Stimulated activated CD4-positive, alpha-beta T cell treated with anti-CD3 and anti-CD28 coated beads, Interleukin-15, amount 100 ng/mL, for 48 hours (primary cell): ENCODE measurements at places on chromosomes 4 and X.

- no peak for DNase-seq
Measured at GRCh38 chr4:106238820-106239420, 77.1 kb downstream of the TBCK start.

DNA sequence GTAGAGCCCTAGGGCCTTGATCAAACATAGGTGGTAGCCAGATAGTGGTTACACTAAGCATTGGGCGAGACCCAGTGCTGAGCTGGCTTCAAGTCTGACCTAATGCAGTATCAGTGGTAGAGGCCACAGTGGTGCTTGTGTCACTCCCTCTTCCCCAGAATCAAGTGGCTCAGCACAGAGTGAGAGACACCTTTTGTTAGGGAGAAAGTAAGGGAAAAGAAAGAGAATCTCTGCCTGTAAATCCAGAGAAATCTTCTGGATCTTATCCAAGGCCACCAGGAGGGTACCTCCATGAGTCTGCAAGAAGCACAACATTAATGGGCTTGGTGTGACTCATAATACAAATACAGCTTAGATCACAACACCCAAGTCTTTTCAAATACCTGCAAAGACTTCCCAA, 117.7 kb upstream of the SLC6A14 start:
- no peak for DNase-seq

DNA sequence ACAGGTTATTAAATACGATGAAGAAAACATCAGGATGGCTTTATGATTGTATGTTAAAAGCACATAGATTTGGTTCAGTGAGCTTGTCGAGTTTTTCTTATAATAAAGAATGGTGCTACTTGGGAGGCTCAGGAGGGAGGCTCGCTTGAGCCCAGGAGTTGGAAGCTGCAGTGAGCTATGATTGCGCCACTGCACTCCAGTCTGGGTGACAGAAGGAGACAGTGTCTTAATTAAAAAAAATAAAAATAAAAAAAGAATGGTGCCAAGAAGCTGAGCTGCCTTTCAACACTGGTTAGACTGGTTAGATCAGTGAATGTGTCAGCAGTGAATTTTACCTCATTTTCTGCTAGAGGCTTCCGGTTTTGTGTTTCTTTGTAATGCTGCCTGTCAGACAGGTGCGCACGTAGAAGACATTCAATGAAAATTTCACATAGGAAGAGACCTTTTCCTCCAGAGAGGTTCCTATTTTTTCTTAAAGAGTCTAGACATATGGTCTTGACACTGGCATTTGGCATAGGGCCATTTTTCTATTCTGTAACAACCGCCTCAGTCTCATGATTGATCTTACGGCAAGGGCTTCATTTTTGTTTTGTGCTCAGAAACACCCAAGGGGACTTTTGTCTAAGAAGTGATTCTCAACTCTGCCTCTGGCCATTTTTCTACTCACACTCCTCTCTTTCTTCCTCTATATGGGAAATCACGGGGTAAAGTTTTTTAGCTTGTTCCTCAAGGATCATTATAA, 15.0 kb upstream of the ARSF start:
- DNase-seq: no peak

- no peak for DNase-seq
Measured at GRCh38 chr4:97910005-97910404, 233.3 kb downstream of the STPG2 start.

GRCh38 chr4:105710012-105710600, 1.5 kb downstream of the GSTCD start:
- DNase-seq: no peak

GRCh38 chrX:11792461-11793421, 34.7 kb downstream of the MSL3 start:
- DNase-seq: peak; percentile 64

- DNase-seq: no peak
Measured at GRCh38 chr4:144894573-144894972, 203.4 kb downstream of the ANAPC10 start.

DNA sequence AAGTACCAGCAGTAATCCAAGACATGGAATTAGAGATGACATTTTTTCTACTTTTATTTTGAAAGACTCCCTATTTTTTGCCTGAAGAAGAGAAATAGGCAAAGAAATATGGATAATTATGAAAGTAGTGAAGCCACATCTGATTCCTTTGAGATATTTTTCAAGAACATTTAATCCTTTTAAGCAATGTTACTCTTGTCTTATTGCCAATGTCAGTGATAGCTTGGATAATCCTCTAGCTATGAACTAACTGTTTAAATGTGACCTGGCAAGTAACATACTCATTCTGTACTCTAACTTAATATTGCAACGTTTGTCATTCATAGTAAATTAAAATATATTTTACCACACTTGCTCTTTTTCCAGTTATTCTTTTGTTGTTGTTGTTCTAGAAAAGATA, 181.3 kb downstream of the VEGFC start:
- DNase-seq: no peak

GRCh38 chrX:40015693-40016092, 82.1 kb downstream of the BCOR start:
- no peak for DNase-seq

- DNase-seq: no peak
Measured at GRCh38 chr4:102355748-102356147, 10.5 kb upstream of the SLC39A8 start.

- peak; percentile 48 for DNase-seq
Measured at GRCh38 chr4:76067652-76068286, 6.7 kb upstream of the ART3 start.

DNA sequence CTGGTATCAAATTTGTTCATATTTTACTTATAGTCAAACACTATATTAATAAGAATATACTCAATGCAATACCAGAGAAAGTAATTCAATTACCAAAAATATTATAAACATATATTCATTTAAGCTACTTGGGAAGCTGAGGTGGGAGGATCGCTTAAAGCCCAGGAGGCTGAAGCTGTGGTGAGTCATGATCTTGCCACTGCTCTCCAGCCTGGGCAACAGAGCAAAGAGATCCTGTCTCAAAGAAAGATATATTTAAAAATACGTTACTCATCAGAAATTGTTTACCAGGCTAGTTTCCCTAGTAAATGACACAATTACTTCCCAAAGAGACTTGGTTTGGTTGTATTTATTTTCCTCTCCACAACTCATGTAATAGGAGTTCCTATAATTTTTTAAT, 433.6 kb downstream of the GASK1B start:
- no peak for DNase-seq

DNA sequence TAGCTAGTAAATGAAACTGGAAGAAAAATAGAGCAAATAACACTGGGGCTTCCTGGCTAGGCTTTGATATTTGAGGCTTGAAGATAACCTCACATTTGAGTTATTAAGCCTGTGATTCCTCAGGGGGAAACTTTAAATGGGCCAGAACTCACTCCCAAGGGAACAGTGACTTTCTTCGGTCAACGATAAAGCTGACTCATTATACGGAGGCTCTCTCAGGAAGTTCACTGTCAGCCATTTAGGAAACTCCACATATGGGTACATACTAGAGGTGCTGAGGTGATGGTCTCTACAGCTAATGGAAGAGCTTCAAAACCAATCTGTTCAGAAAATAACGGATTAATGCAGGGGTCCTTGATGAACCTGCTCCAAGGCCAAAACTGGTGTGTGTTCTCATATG, 120.8 kb downstream of the SH2D1A start:
- no peak for DNase-seq

GRCh38 chr4:103996064-103996463, 276.3 kb upstream of the TACR3 start:
- DNase-seq: no peak

DNA sequence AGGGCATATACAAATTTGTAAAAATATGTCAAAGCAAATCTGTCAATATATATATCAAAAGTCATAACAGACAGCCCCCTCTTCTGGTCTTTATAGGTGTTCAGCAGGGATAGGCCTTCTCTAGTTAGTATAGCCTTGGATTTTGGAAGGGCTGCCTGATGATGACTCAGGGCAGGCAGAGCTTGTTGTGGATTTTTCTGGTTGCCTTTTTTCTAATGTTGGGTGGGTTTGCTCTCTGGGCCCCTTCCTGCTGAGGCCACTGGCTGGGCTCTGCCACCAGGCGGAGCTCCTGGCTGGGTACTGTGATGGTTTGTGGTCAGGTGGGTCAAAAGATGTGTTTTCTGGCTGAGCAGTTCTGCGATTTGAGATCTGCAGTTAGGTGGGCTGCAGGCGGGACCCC, 294.2 kb downstream of the GRIA2 start:
- no peak for DNase-seq

GRCh38 chr4:139607502-139608060, 51.6 kb upstream of the SETD7 start:
- no peak for DNase-seq

DNA sequence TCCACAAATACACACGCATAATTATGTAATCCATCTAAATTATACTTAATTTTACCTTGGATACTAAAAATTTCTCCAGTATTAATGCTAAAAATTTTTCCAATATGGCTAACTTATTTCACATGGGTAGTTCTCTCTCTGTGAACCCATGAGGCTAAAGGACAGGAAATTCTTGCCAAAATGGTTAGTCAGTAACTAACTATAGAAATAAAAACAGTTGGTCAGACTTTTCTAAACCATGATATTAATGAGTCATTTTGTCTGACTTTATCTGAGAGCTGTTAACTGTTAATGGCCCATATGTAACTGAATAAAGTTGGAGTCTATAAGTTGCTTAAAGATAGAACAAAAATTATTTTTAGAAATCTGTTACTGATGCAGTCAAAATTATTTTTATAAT, 549.4 kb downstream of the TLL1 start:
- no peak for DNase-seq

GRCh38 chr4:27176400-27176799, 315.8 kb downstream of the STIM2 start:
- no peak for DNase-seq

- DNase-seq: peak; percentile 9
Measured at GRCh38 chrX:41118156-41118555, 32.9 kb downstream of the USP9X start.

DNA sequence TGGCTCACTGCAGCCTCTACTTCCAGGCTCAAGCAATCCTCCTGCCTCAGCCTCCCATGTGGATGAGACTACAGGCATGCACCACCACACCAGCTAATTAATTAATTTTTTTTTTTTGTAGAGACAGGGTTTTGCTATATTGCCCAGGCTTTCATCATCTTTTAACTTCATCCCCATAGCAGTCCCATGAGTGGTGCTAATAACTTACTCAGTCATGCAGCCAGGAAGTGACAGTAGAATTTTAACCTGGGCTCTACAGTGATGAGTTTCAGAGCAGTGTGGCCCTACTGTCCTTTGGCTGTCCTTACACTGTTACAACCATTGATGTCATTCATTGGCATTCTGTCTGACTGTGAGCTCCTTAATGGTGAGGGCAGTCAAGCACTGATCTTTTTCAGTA, 3.9 kb upstream of the OCIAD2 start:
- DNase-seq: no peak

GRCh38 chr4:56286763-56287162, 100.5 kb downstream of the AASDH start:
- no peak for DNase-seq

- DNase-seq: no peak
Measured at GRCh38 chrX:122934131-122934530, 249.9 kb upstream of the GRIA3 start.
